ENCODE measurements at places on chromosomes 2 and 18.
A peak's percentile ranks its signal among the peaks of the same experiment; 100 is the strongest.

DNA sequence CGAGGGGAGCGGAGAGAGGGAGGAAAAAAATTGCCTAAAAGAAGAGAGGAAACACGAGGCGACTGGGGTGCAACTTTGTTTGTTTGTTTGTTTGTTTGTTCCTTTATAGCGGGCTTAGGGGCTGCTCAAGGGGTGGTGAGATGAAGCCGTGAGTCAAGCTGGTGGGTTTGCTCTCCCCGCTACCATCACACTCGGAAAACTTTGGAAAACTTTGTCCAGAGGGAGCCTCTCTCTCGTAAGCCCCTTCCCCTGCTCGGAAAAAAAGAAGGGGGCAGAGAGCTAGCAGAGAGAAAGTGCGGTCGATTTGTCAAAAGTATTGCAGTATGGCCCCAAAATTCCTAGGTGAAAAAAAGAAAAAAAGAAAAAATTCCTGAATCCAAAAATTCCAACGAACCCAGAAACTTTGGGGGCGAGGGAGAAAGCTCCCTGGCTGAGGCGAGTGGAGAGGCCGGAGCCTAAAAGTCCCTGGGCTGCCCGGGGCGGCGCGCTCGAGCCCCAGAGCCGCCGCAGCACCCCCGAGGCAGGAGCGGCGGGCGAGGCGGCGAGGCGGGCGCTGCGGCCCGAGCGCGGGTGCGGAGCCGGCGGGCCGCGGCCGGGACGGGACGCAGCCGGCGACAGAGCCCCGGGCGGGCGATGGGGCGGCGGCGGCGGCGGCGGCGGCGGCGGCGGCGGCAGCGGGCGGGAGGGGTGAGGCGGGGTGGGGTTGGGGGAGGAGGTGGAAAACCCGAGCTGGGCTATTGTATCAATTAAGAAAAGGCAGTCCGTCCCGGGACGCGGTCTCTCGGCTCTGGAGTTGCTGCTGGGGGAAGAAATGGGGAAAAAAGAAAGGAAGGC is 558 bp upstream of the CYP26B1 start:
- no peak for DNase-seq

GRCh38 chr2:209145941-209146681 is 277.7 kb upstream of the MAP2 start:
- no peak for DNase-seq

DNA sequence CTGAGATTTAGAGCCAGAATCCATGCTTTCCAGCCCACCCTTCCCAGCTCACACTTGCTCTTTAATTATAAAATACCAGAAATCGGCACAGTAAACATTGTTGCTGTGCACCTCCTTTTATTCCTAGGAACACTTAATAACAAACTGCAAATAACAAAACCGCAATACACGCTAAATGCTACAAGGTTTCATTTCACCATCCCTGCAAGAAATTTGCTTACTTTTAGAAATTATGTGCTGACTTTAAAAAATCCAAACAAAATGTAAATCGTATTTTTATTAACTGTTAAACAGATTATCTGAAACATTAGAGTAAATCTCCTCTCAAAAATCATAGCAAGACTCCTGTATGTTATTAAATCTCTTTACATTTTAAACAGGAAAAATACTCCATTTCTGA is 79.3 kb downstream of the TCF4 start:
- DNase-seq: no peak

- peak; percentile 45 for DNase-seq
Observed at GRCh38 chr2:230907361-230908091, 17.5 kb downstream of the GPR55 start.

All from NCI-H510A treated with DMSO at 0.1 percent for 48 hours (cell line).